ENCODE measurements at places on chromosomes 2 and 18.

GRCh38 chr2:14524803-14525080, 107.8 kb upstream of the LRATD1 start:
- no peak for DNase-seq

- peak; percentile 41 for DNase-seq
Observed at GRCh38 chr2:217880891-217881290, 121.9 kb downstream of the TNS1 start.

- no peak for DNase-seq
Observed at GRCh38 chr2:75310876-75311275, 111.6 kb upstream of the TACR1 start.

- DNase-seq = no peak
Observed at GRCh38 chr18:73462092-73462491, 594.3 kb upstream of the NETO1 start.

- no peak for DNase-seq
Observed at GRCh38 chr2:49812730-49813129, 658.4 kb upstream of the FSHR start.

- DNase-seq = no peak
Observed at GRCh38 chr2:215743066-215743465, 270.3 kb downstream of the MREG start.

- DNase-seq = no peak
Observed at GRCh38 chr2:196166876-196167275, 4.5 kb downstream of the STK17B start.

GRCh38 chr2:191122638-191123294, 28.0 kb downstream of the STAT4 start:
- no peak for DNase-seq

DNA sequence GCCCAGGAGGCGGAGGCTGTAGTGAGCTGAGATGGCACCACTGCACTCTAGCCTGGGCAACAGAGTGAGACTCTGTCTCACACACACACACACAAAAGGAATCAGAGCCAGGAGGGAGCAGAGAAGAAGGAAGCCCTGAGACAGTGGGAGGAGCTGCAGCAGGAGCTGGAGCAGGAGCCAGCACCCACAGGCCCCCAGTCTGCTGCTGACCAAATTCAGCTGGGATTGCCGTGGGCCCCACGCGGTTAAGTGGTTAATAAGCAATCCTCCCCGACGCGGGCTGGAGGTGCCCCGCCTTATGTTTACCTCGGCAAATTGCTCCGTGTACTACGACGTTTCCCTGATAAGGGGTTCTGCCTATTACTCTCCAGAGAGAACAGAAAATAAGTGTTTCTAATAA, 265.3 kb downstream of the TWIST2 start:
- no peak for DNase-seq

GRCh38 chr2:196917802-196918201, 8.7 kb downstream of the PGAP1 start:
- no peak for DNase-seq

- no peak for DNase-seq
Observed at GRCh38 chr2:7011356-7012083, 94.3 kb downstream of the RNF144A start.

- DNase-seq = no peak
Observed at GRCh38 chr2:104539649-104540048, 314.3 kb upstream of the POU3F3 start.

- peak; percentile 49 for DNase-seq
Observed at GRCh38 chr2:120867290-120868241, 131.9 kb downstream of the GLI2 start.

- no peak for DNase-seq
Observed at GRCh38 chr2:204498291-204498690, 47.0 kb upstream of the PARD3B start.

- no peak for DNase-seq
Observed at GRCh38 chr2:99238599-99238998, 16.9 kb downstream of the LYG2 start.

- no peak for DNase-seq
Observed at GRCh38 chr2:86003104-86003503, 102.6 kb downstream of the POLR1A start.

Data from neuronal stem cell (in vitro differentiated cells).